ENCODE measurements at places on chromosomes 1 and 21. TPM values are rescaled to one million over a fixed set of nuclear protein-coding genes. Genes with fewer than 3 reads are reported as not detected.

- no peak for DNase-seq
Observed at GRCh38 chr1:61322769-61323168, 240.4 kb downstream of the NFIA start.

- DNase-seq = no peak
Observed at GRCh38 chr1:228937851-228938536, 202.7 kb downstream of the RHOU start.

DNA sequence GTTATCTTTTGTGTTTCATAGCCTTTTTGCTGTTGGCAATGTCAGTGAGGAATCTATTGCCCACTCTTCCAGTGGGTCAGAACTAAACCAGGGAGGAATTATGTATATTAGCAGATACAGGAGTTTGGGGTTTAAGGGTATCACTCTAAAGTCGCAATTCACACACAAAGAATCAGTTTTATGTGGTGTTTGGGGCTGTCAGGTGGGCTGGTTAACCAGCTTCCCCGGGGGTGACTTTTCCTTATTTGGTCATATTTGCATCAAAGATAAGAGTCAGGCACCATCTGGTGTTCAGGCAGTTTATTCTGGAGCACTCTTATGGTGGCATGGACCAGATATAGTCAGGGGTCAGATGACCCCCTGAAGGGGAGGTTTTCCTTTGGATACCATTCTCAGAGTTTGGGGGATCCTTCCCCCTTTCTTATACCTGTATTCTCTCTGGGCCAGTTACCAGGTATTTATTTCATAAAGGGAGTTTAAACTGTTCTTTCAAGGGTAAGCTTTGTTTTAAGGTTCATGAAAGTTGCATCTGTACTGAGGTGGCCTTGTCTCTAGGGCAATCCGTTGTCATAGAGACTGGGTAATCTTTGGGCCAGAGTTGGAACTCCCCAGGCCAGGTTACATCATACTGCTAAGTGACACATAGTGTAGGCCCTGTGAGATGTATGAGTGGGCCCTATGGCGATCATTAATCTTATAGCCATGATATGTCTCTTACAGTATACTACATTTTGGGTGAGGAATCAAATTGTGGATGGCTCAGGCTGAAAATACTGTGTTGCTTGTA is 148.2 kb downstream of the RWDD3 start:
- no peak for DNase-seq

DNA sequence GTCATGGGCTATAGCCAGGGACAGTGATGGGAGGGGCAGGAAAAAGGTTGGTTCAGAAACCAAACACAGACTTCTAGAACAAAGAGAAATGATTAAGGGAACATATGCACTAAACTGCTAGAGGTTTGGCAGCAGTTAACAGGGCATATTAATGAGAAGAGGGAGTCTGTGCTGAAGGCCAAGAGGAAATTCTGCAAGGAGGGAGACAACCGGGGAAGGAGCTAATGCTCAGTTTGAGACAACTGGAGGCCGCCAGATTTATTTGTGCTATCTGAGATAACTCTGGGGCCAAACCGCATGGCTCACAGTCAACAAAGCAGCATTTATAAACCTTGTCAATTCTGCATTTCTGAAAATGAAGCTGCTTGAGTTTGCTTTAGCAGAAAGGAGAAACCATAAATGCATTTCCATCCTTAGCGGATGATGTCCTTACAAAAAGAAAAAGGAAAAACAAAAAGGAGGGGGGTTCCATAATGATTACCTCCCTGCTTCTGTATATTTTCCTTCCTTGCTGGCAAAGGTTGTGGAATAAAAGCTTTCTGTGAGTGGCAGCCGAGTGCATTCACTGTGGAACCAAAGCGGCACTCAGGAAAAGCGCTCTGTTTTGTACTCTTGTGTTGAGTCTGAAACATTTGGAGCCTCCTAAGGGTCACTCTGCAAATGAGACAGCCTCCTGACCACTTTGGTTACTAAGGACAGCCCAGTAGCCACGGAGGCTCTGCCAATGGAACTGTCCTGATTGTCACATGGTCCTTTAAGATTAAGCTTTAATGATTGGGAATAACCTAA is 70.3 kb downstream of the SIM2 start:
- peak; percentile 38 for DNase-seq

- DNase-seq = peak; percentile 94
Observed at GRCh38 chr1:154973344-154974101, 958 bp upstream of the CKS1B start.

DNA sequence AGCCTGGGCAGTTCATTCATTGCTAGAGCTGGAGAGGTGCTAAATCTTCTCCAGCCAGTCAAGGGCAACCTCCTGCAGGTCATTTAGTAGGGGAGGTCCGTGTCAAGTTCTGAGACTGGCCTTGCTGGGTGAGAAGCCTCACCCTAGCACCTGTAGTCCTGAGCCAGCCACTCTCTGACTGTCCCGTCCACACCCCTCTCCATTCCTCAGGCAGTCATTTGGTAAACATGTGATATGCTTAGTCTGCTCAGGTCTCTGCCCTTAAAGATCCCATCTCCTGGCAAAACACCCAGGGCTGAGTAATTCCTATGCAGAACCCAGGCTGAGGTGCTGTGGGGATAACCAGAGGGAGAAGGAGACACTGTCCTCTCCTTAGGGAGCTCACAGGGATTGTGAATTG is 13.7 kb upstream of the IGFN1 start:
- no peak for DNase-seq

GRCh38 chr1:218741852-218742251 is 396.7 kb downstream of the TGFB2 start:
- no peak for DNase-seq

DNA sequence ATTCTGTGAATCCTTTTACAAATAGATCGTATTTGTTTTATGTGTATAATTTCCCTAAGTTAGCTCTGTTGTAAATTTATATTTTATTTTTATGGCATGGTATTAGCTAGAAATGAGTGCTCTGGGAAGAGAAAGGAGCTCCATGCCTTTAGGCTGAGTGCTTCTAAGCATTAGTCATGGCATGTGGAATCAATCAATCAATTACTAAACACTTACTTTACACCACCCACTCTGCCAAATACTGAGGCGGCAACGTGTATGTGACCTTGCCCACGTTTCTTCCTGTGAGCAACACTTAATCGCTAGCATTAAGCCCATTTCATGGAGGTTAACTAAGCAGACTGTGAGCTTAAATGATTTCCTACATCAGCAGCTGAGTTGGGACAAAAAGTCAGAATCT is 7.2 kb upstream of the BECN2 start:
- DNase-seq = no peak

DNA sequence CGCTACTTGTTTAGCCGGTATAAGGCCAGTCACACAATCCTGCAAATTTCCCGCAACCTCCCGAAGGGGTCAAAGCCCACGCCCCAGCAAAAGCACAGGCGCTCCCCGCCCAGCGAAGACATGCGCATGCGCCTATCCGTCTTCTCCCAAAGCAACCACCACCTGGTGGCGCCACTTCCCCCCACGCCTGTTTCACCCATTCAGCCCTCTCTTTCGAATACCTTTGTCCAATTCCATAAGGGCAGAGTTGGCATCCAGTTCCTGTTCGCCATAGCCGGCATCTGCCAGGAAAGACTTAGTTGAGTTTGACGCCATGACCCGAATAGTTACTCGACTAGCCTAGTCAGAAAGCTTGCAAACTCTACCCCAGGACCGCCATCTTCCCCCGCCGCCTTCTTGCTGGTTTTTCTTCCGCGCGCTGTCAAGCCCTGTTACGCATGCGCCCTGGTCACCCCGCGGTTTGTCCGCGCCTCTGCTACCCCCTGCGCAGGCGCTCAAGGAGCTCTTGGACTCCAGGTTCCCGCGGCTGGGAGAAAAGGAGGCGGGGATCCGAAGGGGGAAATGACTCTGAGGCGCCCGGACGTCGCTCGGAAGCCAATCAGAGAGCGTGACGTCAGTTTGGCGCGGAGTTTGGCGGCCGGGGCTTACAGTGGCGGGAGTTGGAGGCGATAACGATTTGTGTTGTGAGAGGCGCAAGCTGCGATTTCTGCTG is at the start of the genes DTL and INTS7:
Gene DTL, plus strand, starts transcription at position 626 of the 712 bp plus-strand sequence. CDS start 143 bp downstream, outside the sequence.
Gene INTS7, minus strand, starts transcription at position 435 of the 712 bp plus-strand sequence. Its CDS starts 120 bp downstream, at position 315.
- DNase-seq = peak; percentile 99

DNA sequence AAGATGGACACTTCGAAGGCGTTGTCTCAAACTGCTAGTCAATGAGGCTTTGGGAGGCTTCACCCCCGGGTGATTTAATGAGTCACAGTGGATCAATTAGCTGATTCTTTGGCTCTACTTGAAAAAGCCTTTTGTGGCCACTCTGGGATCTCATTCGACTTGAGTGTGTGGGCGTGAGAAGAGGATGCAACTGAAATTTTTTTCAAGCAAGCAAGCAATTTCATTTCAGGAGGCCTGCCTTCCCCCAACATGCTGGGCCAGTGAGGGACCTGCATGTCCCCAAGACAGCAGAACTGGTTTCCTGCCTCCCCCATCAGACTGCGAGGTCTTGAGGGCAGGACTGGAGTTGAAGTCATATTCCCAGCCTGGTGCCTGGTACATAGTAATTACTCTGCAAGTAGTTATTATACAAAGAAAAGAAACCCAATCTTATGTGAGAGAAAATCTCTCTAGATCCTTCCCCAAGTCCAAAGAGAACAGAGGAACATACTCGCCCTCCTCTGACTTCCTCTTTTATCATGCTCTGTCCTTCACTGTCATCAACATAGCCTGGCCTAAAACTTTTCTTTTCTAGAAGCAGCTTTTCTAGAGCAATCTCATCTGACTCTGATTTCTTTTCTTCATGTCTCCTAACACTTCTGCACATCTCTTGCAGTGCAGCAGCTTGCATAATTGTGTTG is 22.7 kb downstream of the SYT6 start:
- no peak for DNase-seq

DNA sequence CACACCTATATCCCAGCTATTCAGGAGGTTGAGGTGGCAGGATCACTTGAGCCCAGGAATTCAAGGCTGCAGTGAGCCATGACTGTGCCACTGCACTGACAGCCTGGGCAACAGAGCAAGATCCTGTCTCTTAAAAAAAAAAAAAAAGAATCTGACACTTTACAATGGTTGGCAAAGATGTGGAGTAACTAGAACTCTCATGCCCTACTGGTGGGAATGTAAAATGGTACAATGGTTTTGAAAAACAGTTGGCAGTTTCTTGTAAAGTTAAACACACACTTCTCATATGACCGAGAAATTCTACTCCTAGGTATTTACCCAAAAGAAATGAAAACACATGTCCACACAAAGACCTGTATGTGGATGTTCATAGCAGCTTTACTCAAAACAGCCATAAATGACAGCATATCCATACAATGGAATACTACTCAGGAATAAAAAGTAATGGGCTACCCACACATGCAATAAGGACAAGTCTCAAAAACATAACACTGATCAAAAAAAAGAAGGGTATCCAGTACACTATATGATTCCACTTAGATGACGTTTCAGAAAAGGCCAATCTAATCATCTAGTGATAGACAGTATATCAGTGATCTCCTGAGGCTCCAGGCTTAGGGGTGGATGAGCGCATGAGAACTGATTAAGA is 58.1 kb downstream of the HLCS start:
- DNase-seq = no peak

DNA sequence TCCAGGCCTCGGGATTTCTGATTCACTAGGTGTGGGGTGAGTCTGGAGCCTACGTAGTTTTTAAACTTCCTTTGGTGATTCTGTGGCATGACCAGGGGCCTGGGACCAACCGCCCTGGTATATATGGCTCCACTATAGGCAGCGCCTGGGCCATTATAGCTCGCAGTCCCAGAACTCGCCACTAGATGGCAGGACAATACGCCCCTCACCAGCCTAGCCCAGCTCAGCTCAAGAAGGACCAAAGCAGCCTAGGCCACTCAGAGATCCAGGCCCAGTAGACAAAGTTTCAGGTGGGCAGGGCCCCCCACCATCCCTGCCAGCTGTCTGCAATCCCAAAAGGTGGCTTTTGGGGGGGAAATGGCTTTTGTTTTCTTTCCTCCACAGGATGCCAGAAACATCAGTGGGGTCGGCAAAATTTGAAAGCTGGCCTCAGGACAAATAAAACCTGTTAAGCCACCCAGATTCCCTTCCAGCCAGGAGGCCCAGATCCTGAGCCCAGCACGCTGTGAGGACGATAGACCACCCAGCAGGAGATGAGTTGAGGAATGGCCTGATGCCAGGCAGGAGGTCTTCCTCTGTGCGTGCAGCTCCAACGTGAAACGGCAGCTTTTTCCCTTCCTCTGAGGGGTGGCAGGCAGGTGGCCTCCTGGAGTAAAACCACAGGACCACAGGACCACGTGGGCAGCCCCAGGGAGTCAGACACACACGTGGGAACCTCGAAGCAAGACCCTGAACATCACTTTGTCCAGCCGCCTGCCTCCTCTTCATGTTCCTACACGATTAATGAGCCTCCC is 24.8 kb upstream of the TMEM51 start:
- DNase-seq = peak; percentile 70

- no peak for DNase-seq
Observed at GRCh38 chr21:42016364-42016985, 6.3 kb upstream of the ZBTB21 start.

- DNase-seq = no peak
Observed at GRCh38 chr1:41611932-41612450, 127.5 kb upstream of the EDN2 start.

- no peak for DNase-seq
Observed at GRCh38 chr1:22494943-22495579, 43.4 kb downstream of the ZBTB40 start.

GRCh38 chr1:29525941-29526340 is 289.6 kb downstream of the PTPRU start:
- DNase-seq = no peak

GRCh38 chr21:29257701-29258100 is 41.0 kb upstream of the BACH1 start:
- no peak for DNase-seq

DNA sequence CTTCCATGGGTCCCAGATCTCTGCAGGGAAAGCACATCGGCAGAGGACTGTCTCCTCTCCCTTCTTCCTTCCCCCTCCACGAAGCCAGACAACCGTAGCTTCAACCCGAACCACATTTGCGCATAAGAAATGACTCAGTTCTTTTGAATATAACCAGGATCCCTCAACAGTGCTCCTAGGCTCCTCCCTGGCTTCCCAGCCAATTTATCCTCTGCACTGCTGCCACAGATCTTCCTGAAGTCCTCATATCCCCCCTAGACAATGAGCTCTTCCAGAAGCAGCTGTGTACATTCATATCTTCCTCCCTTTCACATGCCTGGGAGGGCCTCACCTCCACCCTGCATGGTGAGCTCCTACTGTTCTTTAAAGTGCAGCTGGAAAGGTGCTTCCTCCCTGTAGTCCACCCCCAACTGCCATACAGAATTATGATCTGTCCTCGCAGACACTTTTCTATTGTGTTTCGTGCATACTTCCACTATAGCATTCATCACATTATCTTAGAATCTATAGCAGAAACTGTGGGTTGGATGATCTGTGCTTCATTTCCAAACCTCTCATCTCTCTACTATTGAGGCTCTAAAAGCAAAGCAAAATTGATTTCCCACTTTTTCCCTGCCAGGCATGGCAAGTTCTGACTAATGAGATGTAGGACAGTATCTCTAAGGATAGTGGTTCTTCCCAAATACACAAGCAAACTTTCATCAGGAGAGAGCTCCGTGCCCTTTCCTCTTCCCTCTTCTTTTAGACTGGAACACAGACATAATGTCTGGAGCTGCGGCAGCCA is 179.3 kb upstream of the HMGB4 start:
- no peak for DNase-seq

GRCh38 chr1:209816923-209817322 is 10.8 kb upstream of the UTP25 start:
- no peak for DNase-seq

Gene SYT2
- 0.19 TPM for polyA plus RNA-seq

Gene NBPF4
- not detected for polyA plus RNA-seq

Gene MAN1C1
- polyA plus RNA-seq = 10.9 TPM

Gene GUCA2A
- polyA plus RNA-seq = not detected

Gene PLCH2
- 0.33 TPM for polyA plus RNA-seq

Gene CLDN17
- polyA plus RNA-seq = not detected

Gene KCNQ4
- polyA plus RNA-seq = 29.7 TPM

Gene SPRR2A
- polyA plus RNA-seq = not detected

Gene RBM11
- polyA plus RNA-seq = 0.11 TPM
